ENCODE measurements at places on chromosomes 12 and 14.

DNA sequence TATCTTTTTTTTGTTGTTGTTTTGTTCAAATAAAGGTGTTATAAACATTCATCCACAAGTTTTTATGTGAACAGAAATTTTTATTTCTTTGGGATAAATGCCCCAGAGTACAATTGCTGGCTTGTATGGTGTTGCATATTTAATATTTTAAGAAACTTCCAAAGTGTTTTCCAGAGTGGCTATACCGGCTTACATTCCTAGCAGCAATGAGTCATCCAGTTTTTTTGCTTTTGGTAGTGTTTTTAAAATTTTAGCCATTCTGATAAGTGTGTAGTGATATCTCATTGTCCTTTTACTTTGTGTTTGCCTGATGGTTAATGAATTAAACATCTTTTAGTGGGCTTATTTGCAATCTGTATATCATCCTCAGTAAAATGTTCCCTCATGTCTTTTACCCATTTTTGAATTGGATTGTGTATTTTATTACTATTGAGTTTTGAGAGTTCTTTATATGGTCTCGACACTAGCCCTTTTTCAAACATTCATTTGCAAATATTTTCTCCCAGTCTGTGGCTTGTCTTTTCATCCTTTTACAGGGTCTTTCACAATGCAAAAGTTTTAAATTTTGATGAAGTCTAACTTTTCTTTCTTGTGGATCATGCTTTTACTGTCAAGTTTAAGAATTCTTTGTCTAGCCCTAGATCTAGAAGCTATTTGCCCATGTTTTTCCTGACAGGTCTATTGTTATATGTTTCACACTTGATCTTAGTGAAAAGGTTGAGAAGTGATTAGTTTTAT is 29.5 kb downstream of the PPP4R4 start:
- DNase-seq: no peak

DNA sequence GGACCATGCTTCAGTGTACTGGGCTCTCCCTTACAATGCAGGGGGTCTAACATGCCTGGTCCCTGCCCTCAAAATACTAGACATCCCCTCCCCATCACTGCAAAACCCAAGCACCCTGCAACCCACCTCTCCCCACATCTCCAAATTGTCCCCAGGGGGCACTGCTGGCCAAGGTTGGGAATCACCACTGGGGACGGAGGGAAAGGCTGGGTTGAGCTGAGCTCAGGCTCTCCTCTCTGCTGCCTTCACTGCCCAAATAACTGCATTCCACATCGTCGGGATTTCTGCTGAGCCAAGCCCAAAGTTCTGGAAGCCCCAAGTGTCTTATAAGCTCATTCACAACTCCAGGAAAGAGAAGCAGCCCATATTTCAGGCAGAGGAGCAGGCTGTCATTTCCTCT is 69.6 kb downstream of the NT5DC3 start:
- no peak for DNase-seq

- no peak for DNase-seq
Measured at GRCh38 chr12:98296462-98297079, 218.8 kb upstream of the TMPO start.

GRCh38 chr14:32986791-32987540 is 48.3 kb downstream of the NPAS3 start:
- DNase-seq: no peak

DNA sequence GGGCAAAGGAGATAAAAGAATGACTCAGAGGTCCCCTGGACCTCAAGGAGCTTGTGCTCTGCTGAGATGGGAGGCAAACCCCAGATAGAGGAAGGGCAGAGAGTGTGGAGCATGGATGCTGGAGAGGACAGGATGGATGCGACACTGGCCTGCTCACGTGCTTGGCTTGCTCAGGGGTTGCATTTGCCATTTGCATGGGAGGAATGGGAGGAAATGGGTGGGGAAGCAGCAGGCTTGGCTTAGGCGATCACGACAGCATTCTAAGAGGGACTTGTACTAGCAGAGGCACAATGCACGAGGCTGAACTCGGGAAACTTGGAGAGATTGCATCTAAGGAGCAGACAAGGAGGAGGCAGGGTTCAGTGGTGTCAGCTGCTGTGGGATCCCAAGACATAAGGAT is 19.8 kb downstream of the CD9 start:
- DNase-seq: no peak

DNA sequence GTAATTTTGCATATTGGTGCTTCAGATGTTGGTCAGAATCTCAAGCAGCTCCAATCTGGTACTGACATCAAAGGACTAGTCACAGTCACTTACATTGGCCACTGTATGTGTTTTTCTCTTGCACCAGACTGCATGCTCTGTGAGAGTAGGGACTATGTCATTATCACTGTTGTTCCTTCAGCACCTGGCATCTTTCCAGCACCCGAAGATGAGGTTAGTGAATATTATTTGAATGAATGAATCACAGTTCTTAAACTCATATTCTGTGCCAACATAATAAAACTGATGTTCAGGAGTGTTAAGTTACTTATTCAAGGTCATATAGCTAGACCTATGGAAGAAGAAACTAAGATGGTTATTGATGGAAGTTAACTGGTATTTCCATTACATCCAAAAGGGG is 204.5 kb upstream of the TBX3 start:
- no peak for DNase-seq

DNA sequence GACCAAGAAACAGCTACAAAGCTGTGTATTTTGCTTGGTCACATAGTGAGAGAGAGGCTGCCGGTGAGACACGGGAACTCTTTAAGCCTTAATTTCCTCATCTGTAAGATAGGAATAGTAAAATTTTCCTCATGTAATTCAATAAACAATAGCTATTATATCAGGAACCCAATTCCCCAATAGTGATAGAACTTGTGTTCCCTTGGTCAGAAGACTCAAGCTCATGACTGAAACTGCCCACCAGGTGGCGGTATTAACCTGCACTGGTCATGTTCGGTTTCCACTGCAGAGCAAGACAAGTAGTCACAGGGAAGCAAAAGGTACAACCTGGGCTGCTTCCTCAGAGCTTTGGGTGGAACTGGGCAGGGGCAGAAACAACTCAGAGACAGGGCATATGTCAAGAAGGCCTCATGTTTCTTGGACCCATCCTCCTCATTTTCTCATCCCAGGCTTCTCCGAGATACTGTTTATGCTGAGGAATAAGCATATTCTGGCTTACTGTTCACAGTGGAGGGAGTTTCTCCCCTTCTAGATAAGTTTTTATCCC is 4.2 kb upstream of the AJUBA start:
- peak; percentile 15 for DNase-seq

DNA sequence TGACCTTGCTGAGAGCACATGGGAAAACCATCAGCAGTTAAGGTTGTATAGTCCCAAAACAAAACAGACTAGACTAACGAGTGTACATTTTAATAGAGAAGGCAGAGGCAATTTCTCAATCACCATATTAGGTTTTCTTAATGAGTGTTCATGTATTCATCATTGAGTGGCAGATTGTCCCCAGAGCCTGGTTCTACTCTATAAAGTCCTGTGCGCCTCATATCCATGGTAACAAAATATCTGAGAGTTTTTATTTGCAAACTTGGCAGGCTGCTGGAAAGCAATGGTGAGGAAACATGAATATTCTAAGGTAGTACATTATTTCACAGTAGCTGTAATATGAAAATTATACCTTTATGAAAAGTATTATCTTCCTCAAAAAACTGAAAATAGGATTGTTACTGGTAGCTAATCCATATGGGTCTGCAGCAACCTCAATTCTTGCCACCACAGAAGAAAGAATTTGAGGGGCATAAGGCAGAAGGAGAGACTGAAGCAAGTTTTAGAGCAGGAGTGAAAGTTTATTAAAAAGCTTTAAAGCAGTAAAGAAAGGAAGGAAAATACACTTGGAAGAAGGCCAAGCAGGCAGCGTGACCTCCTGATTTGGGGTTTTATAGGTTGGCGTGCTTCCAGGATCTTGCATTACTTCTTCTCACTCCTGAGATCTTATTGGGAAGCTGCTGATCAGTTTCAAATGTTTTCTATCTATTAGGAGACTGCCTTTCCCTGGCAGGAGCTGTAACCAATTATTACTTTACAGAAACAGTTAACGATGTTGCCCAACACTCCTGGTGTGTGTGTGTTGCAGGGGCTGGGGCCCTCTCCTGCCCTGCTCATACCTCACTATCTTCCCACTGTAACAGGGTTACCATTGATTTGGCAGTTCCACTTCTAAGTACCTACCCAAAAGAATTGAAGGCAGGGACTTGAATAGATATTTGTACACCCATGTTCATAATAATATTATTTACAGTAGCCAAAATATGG is 154.0 kb upstream of the NUDT4 start:
- DNase-seq: no peak

- DNase-seq: peak; percentile 91
Measured at GRCh38 chr14:25521616-25522015, 471.7 kb upstream of the STXBP6 start.

DNA sequence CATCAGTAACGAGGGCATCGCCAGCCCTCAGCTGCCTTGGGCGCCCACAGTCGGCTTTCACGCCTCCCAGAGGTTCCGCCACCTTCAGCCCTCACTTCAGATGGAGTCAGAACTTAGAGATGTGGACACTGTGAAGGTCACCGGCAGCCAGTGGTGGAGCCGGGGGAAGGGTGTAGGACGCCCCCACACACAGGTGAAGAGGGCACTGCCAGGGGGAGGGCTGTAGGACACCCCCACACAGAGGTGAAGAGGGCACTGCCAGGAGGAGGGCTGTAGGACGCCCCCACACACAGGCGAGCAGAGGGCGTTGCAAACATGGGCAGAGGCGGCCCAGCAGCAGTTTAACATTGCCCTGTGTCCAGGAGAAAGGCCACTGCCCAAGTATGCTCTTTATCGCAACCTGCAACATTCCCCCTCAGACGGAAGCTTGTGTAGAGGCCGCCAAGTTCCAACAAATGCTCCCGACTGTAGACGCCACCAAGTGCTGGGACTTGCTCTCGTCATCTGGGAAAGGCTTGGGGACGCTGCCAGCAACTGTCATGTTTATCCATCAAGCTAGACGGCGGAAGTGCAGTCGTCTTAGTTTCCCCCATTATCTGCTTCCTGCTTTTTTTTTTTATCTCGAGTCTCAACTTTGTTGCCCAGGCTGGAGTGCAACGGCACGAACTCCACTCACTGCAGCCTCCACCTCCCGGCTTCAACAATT is 4.9 kb upstream of the ANKLE2 start:
- DNase-seq: no peak

GRCh38 chr12:32811686-32812392 is 56.1 kb upstream of the YARS2 start:
- DNase-seq: no peak

DNA sequence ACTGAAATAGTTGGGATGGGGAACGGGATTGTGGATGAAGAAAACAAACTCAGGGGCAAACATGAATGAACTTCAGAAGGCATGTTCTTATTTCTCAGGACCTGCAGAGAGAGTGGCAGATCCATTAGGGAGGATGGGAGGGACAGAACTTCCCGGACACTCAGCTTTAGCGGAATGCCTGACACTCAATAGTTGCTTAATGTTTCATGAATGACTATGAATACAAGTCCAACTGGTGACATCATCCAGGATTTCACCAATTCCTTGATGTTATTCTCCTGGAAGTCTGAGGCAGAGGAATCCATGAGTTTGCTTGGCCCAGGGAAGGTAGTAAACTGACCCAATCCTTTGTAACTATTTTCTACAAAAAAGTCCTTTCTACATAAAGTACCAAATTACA is 37.8 kb upstream of the LRRC10 start:
- DNase-seq: no peak

- no peak for DNase-seq
Measured at GRCh38 chr12:91065396-91065795, 7.6 kb upstream of the KERA start.

DNA sequence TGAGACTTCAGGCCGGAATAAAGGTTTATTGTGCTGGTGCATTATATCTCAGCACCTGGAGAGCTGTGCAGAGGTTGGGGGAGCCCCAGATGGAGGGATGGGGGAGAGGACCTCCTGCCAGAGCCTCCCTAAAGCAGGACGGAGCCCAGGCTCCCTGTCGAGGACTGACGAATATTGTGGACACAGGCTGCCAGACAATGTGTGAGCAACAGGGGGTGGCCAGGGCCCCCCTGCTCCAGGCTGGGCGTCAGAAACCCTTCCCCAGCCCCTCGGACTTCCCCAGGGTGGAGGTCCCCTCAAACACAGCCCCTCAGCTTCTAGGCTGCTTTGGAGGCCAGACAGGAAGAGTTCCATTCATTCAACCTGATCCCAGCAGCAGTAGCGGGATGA is 8.0 kb downstream of the TMEM119 start:
- no peak for DNase-seq

- DNase-seq: no peak
Measured at GRCh38 chr12:120887253-120888043, 16.7 kb downstream of the SPPL3 start.

DNA sequence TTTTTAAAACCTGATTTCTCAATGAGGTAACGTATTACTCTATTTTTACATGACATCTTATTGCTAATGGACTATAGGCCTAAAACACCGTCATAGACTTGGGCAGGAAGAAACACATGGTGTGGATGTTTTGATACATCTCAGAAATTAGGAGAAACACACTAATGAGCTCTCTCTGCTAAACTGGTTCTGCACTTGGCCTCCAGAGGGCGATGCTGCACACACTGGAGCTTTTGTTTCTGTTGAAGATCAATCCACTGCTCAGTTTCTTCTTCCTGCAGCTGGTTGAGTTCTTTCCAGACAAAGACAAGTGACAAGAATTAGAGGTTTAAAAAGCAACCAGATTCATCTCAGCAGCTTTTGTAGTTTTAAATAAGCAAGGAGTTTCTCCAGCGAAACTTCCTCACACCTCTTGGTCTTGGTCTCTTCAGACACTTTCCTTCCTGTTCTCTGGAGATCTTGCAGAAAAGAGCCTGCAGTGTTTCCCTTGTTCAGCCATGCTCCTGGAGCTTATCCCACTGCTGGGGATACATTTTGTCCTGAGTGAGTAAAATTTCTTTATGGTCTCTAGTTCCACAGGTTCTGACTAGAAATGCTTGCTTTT is 178.5 kb upstream of the OR4E1 start:
- no peak for DNase-seq

DNA sequence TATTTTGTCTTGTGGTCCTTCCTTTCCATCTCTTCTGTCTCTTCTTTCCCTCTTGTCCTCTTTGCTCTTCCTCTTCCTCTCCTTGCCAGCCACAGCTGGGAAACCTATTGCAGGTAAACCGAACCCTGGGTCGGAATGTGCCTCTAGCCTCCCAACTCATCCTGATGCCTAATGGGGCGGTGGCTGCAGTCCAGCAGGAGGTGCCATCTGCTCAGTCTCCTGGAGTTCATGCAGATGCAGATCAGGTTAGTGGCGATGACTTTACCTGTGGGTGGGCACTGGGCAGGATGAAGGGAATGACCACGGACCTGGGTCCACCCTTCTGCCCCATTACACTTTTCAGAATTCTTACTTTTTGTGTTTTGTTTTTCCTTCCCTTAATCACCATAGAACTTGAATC is 8.2 kb downstream of the PHC1 start:
- DNase-seq: no peak

GRCh38 chr12:28374556-28374955 is 184.3 kb downstream of the CCDC91 start:
- no peak for DNase-seq

GRCh38 chr12:2299206-2299605 is 246.4 kb downstream of the CACNA1C start:
- DNase-seq: peak; percentile 52

- no peak for DNase-seq
Measured at GRCh38 chr12:76637807-76638206, 78.2 kb upstream of the OSBPL8 start.

- no peak for DNase-seq
Measured at GRCh38 chr14:102201776-102202175, 62.1 kb downstream of the WDR20 start.
